ENCODE measurements at places on chromosomes 3 and 15.
A peak's percentile ranks its signal among the peaks of the same experiment; 100 is the strongest.

GRCh38 chr3:146559388-146559787 lies 15.0 kb upstream of the PLSCR1 start:
- no peak for DNase-seq

DNA sequence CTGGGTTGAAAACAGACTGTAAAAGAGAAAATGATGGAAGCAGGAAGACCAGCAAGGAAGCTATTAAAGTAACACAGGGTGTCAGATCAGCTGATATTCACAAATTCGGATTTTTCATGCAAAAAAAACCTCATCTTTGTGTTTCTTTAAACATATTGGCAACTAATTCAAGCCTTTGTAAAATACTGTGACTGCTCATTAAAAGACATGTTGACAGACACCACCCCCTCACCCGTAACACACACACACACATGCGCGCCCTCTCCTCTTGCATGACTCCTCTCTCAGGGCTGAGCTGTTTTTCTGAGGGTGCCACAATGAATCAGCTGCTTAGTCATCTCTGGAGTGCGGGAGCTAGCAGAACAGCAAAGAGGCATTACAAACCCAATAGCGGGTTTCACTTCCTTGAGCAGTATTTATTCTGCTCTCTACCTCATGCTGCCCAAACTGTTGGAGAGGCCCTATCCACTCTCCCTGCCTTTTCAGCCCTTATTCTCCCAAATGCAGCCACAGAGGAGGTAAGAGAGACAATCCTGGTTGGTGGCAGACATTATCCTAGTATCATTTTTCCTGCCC lies 35.8 kb upstream of the CCDC80 start:
- DNase-seq: peak; percentile 69

DNA sequence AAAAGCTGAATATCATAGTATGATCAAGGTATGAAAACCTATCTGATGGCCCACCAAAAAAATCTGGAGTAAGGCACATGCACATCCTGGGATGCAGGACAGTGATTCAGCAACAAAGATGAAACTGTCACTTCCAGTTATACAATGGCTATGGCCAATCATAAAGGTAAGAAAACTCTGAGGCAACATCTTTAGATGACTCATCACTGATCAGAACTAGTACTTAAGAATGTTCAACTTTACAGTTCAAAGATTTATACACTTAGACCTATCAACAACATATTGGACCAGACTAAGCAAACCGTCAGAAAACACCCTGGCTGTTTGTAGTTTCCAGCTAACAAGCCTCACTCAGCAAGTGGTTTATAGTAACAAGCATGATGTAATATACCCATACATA lies 21.3 kb upstream of the PLCH1 start:
- no peak for DNase-seq

GRCh38 chr3:183188895-183189462 lies 26.4 kb upstream of the LAMP3 start:
- peak; percentile 21 for DNase-seq

GRCh38 chr3:8817486-8817885 lies 48.1 kb upstream of the OXTR start:
- DNase-seq: no peak

GRCh38 chr3:12959410-12959809 lies 113.8 kb downstream of the IQSEC1 start:
- no peak for DNase-seq

GRCh38 chr15:40449275-40449674 lies 8.5 kb downstream of the BAHD1 start:
- DNase-seq: no peak

GRCh38 chr3:50218448-50218847 lies 13.4 kb downstream of the SLC38A3 start:
- DNase-seq: no peak

- DNase-seq: no peak
Observed at GRCh38 chr3:187016639-187017345, 86.5 kb downstream of the ST6GAL1 start.

DNA sequence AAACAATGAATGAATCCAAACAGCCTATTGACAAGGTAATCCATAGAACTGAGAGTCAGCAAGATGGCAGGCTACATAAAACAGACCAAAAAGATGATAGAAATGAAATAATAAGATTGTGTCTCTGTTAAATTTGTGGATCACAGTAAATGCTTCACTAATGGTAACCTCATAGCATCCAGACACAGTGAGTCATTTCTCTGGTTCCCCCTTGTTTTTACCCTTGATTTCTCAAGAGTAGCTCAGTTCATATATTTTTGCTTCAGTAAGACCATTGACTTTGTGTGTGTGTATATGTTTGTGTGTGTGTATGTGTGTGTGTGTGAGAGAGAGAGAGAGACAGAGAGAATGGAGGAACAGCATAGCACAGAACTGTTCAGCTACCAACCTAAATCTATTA lies 546.9 kb downstream of the RBMS3 start:
- no peak for DNase-seq

DNA sequence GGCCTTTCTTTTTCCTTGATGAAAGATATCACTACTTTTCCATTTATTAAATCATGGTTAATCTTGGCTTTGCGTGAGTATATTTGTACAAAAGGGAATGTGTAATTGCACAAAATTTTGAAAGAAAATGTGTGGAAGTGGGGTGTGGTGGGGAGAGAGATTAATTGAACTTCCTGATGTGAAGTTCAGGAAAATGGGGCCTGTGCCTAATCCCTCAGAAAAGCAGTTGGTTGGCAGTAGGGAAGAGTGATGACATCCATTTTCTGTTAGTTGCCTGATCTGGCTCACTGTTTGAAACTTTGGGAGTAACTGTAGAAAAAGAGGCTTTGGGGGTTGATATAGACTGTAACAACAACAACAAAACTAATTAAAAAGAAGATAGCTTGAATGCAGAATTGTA lies 10.8 kb upstream of the IL20RB start:
- no peak for DNase-seq

DNA sequence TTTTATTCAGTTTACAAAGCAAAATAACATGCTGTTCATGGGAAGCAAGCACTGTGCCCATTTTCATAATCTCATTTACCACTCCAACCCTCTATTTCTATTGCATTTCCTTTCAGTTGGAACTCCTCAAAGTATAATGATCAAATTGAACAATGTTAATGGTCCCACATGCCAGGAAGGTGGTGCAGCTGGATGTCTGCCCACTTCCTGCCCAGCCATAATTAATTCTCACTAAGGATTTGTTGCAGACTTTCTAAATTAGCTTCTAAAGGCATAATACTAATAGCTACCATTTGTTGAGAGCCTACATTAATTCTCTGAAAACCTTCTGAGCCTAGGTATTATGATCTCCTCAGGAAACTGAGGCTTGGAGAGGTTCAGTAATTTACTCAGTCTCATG lies 316.1 kb upstream of the TPM1 start:
- DNase-seq: no peak

GRCh38 chr15:38072348-38073177 lies 138.1 kb downstream of the TMCO5A start:
- DNase-seq: peak; percentile 28

GRCh38 chr3:168213920-168214319 lies 118.2 kb upstream of the GOLIM4 start:
- DNase-seq: peak; percentile 3

DNA sequence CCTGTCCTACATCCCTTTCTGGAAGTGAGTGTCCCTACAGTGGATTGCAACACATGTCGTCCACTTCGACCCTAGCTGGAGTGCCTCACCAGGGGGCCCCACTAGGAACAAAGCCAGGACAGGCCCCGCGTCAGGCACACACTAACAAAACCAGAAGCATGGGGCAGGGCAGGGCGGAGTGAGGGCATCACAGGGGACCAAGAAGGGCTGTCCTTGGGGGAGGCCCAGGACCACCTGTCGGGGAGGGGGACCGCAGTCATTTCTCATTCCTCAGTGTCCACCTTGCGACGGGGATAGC lies 21.9 kb downstream of the IDH2 start:
- DNase-seq: no peak

GRCh38 chr15:58992181-58992580 lies 4.7 kb downstream of the RNF111 start:
- no peak for DNase-seq

DNA sequence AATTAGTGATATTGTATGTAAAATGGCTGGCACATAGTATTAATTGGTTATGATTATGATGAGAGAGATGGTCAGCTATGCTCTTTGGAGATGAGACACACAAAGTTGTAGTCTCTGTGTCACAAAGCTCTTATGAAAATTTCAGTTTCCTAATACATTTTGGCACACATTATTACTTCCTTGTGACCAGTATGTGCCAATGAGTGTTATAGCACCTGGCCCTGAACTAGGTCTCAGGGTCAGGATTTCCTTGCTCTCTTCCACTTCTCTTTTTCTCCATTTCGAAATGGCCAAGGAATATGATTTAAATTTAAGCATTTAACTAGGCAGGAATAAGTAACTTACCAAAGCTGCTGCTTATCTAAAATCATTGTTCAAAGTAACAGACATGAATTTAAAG lies 28.0 kb downstream of the TIPARP start:
- DNase-seq: no peak

- no peak for DNase-seq
Observed at GRCh38 chr3:140086642-140087041, 151.7 kb downstream of the CLSTN2 start.

GRCh38 chr3:102530415-102531181 lies 95.8 kb downstream of the ZPLD1 start:
- no peak for DNase-seq

DNA sequence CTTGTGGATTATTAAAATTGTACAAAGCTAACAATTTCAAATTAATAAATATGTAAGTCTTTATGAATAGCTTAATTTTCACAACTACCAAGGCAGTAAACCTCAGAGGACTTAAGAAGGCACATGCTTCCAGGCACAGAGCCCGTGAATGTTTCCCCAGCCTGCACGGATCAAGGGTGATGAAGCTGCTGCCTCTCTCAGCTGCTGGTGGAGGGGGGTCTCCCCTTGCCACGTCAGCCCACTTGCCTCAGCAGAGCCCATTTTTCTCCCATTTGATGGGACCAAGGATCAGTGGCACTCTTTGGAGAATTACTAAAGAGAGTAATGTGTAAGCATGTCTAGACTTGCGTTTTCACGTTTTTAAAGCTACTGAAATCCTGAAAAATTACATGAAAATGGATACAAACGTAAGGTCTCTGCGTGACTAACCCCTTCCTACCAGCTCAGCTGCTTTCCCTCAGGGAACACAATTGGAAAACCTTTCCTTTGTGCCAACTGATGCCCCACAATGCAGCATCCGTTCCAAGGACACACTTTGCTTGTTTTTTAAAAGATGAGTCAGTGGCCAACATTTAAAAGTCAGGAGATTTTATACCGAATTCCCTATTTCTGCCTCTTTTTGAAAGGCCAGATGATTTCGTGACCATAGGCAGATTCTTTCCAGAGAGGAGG lies 494.1 kb downstream of the GABRG3 start:
- no peak for DNase-seq

GRCh38 chr3:31861826-31862225 lies 119.2 kb downstream of the OSBPL10 start:
- DNase-seq: no peak

DNA sequence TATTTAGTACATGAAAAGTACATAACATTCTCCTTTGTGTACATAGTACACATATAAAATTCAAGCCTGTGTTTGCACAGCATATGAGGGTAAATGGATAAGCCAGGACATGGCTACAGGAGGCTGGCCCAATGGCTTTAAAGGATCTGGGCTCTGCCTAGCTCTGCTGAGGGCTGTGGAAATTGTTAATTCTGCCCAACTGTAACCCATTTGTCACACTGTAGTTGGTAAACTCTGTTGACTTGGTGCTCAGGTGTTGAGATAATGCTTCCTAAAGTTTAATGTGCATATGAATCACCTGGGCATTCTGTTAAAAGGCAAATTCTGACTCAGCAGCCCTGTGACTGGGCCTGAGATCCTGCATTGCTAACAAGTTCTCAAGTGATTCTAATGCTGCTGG lies 196.5 kb upstream of the ZPLD1 start:
- no peak for DNase-seq

DNA sequence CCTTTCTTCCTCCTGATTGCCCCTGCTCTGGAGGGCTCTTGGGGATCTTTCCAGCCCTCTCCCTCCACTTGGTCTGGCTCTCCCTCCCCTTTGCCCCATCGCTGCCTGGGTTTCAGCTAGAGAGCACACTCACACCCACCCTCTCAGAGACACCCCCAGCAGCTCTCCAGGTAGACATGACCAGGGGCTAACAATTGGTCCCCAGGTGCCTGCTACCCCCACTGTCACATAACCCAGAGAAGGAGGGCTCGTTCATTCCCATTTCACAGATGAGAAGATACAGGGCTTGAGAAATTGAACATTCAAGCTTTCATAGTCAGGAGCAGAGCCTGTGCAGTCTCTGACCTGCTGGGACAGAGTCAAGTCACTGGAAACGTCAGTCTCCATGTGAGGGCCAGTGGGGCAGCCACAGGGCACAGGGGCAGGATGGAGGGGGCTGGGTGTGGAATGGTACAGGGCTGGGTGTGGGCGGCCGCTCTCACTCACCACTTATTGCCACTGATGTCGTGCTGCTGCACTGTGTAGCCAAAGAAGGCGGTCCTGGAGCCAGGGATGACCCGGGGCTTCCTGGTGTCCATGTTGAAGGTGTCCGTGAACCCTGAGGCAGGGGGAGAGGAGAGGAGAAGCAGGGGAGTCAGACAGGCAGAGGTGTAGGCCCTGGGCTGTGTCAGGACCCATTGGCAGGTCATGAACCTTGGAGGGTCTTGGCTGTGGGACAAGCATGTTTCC lies 29.4 kb downstream of the ITGA11 start:
- no peak for DNase-seq

DNA sequence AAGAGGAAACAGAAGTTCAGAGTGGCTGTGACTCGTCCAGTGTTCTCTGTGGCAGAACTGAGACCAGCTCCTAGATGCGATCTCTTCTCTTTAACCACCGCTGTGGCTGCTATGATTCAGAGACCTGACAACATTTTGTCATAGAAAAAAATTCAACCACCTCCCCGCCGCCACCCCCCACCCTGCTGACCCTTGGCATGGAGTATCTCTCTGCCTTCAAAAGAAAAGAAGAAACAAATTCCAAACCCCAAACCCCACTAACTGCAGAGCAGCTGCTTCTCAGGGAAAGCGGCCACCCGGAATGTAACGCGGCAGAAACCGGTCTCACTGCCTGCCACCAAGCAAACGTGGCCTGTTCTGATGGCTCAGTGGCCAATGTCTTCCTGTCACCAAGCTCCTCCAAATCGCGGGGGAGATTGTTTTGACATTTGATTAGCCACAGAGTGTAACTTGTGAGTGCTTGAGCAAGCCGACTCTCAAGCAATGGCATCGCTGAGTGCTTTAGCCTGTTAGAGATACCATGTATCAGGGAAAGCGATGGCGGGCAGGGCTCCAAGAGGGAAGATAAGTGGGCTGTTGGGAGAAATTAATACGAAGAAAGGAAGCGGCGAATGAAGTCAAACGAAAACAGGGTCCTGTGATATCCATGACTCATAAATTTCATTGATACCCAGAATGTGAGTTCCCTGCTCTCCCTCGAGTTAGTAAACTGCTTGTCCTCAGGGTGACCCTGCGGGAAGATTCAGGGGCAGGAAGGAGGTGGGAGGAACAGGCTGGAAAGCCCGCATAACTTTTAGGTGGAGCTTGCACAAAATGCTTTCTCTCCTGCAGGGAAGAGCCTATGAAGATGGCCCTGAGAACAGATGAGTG lies 44.8 kb upstream of the TLE3 start:
- DNase-seq: no peak

GRCh38 chr15:29433507-29434248 lies 164.1 kb upstream of the NSMCE3 start:
- DNase-seq: no peak

- no peak for DNase-seq
Observed at GRCh38 chr3:45312836-45313493, 75.4 kb upstream of the LARS2 start.

GRCh38 chr3:123740391-123740822 lies 143.7 kb downstream of the MYLK start:
- DNase-seq: no peak

- no peak for DNase-seq
Observed at GRCh38 chr15:74964794-74965193, 8.2 kb upstream of the RPP25 start.

GRCh38 chr3:50154476-50154839 lies 666 bp upstream of the SEMA3F start:
- DNase-seq: no peak
